ENCODE measurements at places on chromosomes 7 and 10.
A peak's percentile ranks its signal among the peaks of the same experiment; 100 is the strongest.

- DNase-seq, result peak; percentile 66
Measured at GRCh38 chr10:17179002-17179401, 22.5 kb downstream of the TRDMT1 start.

GRCh38 chr10:71258446-71259145, 46.2 kb downstream of the UNC5B start:
- DNase-seq, result no peak

GRCh38 chr7:28608237-28608656, 195.9 kb downstream of the CREB5 start:
- DNase-seq, result no peak

DNA sequence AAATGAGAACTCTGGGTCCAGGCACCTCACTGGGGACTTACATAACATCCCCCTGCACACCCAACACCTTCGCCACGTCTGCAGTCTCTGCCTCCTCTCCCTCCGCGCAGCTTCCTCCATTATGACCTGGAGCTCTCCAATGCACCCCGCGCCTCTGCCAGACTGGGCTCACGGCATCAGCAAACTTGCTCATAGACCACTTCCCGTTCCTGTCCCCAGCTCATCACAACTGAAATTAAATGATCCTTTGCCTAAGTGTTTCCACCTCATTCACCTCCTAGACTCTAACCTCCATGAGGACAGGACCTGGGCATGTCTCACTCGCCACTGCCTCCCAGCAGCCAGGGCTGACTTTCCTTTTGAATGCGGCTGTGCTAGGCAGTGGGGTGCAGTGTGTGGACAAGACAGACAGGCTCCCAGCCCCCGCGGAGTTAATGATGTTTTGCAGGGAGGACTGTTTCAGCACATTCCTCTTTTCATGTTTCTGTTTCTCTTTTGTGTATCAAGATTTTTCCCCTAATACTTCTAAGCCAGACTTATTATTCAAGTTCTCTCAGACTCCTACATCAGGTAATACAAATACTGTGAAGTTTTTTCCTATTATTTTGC, 18.8 kb downstream of the CHST15 start:
- no peak for DNase-seq

DNA sequence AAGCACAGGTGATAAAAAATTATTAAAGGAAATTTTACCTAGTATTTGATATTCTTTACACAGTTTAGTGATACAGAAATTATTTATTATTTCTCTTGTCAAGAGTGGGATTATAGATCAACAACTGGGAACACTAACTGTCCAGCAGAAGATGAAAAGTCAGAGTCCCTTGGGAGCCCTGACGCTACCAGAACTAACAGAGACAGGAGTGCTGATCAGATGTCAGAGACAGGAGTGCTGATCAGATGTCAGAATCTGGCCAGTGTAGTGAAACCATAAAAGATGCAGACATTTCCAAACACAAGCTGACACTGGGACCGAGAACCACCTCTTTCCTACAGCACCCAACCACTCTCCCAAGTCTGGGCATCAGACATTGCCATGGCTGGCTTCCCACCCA, 828.2 kb downstream of the TNS3 start:
- DNase-seq, result no peak

DNA sequence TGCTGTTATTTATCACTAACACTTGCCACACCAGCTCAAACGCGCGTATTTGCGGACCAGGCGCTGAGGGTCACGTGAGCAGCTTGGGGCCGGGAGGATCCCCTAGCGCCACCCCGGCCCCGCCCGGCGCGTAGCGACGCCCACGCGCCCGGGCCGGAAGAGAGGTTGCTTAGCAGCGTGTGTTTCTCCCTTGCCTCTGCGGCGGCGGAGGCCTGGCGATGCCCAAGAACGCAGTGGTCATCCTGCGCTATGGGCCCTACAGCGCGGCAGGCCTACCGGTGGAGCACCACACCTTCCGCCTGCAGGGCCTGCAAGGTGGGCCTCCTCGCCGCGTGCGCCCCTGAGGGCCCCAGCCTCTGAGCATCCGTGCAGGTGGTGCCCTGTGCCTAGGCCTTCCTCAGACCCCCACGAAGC, at the start of gene C10orf53:
C10orf53 (plus strand) TSS at position 172 of the 414 bp plus-strand sequence; CDS start at position 219, 47 bp downstream.
- peak; percentile 68 for DNase-seq

- no peak for DNase-seq
Measured at GRCh38 chr10:52775132-52775647, 2.6 kb upstream of the MBL2 start.

DNA sequence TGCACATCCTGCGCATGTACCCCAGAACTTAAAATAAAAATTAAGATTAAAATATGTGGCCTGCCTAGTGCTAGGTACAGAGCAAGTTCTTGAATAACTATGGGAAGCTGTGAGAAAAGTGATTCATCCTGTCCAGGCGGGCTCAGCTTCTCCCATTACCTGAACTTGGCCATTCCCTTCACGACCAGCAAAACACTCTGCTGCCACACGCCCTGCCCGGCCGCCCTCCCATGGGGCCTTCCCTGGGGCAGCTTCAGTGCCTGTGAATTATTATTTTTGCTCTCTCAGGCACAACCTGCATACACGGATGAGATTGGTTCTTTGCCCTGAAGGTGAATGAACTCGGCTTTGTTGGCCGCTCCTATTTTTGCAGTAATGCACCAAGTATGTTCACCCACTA, 209.2 kb upstream of the SHH start:
- DNase-seq, result no peak

- DNase-seq, result no peak
Measured at GRCh38 chr10:98880971-98881370, 354.7 kb downstream of the HPSE2 start.

GRCh38 chr10:104304927-104305326, 33.3 kb downstream of the ITPRIP start:
- DNase-seq, result peak; percentile 36

- peak; percentile 27 for DNase-seq
Measured at GRCh38 chr7:30472081-30472783, 6.4 kb downstream of the NOD1 start.

DNA sequence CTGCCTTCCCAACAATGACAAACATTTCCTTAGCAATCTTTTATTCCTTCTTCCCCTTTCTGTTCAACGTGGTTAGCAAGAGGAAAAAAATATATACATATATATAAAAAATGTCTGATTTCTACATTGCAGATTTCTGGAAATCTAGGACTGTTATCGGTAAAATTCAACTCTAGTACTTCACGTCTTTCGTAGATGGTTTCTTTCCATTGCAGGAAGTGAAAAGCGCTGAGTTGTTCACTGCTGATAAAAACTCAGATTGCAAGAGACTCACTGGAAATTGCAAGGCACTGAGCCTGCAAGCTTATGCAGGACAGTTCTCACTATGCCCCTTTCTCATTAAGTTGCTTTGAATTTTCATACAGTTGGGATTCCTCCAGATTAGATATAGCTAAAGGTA, 23.9 kb downstream of the KIN start:
- no peak for DNase-seq

DNA sequence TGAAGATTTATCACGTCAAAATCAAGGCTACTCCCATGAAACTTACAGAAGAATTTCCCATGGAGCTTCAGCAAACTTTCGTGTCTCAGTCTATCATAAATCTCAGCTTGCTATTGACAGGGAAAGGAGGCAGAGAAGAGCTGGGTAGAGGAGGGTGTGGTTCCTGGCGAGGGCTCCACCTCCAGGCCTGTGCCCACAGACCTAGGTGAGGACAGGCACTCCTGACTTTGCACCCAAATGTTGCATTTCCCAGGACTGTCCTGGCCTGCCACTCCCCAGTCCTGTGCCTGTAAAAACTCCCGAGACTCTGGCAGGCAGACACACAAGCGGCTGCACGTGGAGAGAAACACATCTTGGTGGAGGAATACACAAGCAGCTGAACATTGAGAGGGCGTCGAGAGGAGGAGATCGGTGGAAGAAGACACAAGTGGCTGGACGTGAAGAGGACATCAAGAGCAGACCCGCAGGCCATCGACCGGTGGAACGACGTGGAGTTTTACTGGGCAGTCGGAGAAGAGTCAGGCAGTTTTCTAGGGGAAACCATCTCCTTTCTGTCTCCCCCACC, 145.1 kb downstream of the CTNNA3 start:
- no peak for DNase-seq

GRCh38 chr7:70092314-70093204, 494.3 kb downstream of the AUTS2 start:
- peak; percentile 39 for DNase-seq

- no peak for DNase-seq
Measured at GRCh38 chr10:99304862-99305229, 24.3 kb upstream of the CNNM1 start.

- DNase-seq, result no peak
Measured at GRCh38 chr10:92404612-92405418, 113.8 kb downstream of the MARCHF5 start.

- DNase-seq, result peak; percentile 40
Measured at GRCh38 chr10:113609704-113610108, 54.1 kb downstream of the NRAP start.

DNA sequence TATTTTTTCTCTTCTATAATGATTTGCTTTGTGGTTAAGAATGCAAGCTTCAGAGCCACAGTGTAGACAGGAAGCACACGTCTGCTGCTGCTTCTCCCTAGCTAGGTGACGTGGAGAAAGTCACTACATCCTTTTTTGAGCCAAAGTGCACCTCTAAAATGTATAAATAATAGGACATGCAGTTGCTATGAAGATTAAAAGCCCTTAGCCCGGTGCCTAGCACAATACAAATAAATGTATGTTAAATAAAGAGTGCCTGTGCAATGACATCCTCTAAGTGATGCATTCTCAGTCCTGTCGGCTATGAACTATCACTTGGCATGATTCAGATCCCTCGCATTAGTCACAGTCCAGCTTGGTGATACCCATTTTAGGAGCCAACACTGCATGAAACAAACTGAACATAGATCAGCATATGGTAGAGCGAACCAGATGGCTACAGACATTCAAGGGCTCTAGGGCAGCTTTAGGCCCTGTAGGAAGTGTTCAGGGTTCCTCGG, 4.8 kb upstream of the TRDMT1 start:
- peak; percentile 74 for DNase-seq

DNA sequence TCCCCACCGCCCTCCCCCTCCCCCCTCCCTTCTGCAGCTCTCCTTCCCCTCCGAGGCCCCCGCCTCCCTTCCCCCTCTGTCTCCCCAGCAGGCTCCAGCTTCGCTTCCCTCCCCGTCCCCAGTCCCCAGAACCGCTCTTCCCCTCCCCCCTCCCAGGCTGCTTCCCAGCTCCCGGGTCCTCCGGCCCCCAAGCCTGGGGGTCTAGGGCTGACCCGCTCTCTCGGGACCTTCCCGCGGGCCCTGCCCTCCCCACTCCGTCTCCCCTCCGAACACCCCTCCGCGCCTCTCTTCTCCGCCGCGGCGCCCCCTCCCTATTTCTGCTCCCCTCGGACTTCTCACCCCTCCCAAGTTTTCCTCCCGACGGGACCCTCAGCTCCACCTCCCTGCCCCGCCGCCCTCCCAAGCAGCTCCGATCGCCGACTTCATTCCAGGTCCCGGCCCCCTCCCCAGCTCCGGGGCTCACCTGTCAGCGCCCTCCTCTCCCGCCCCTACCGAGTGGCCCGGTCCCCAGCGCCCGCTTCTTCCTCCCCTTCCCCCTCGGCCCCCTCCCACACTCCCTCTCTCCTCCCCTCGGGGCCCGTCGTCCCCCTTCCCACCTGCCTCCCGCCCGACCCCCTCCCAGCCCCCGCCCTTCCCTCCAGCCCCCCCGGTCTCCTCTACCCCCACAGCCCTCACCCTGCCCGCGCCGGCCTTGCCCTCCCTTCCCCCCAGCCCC, 990 bp downstream of the ZNF467 start:
- DNase-seq, result no peak

DNA sequence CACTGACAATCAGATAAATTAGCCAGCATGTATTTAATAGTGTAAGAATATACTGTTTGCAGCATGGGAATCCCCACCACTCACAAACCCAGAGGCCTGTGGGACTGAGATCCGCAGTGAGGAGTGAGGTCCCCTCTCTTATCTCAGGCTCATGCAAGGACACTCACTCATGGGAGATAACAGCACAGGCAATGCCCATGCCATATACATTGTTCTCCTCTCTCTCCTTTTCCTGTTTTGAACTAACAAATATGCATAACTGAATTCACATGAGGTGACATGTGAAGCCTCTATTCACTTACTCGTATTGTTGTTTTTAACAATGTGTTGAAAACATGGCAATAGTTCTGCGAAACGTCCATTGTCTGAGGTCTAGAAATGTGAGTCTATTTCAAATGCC, 230.5 kb downstream of the ARHGAP21 start:
- no peak for DNase-seq

DNA sequence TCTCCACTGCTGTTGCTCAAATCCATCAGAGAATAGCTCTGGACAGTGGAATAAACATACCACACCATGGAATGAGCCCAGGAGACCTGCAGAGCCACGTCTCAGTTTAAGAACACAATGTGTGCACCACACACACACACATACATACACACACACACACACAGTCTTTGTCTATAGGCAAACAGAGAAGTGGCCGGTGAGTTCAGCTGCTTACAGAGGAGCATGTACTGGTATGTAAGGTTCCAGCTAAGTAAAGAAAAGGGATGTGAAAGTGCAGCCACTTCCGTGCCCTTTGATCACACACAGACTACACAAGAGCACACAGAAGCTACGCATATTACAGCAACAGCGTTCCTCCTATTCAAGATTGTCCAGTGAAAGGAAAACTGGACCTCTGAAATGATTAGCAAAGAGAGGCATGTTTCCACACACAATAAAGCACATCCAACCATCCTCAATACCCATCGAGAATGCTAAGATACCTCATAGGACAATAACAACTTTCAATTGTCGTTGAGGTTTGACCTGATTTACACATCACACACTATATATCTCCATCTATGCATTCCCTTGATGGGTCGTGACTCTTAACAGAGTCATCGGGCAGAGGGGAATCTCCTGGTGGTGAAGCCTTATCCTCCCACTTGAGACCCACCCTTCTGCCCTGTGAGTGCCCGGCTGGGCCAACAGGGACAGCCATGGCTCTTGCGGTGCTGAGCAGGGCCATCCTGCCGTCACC, 23.6 kb downstream of the SLC35B4 start:
- DNase-seq, result no peak

GRCh38 chr10:14477408-14477710, 146.6 kb upstream of the FRMD4A start:
- no peak for DNase-seq

GRCh38 chr7:14521183-14521582, 381.4 kb downstream of the DGKB start:
- DNase-seq, result no peak

- DNase-seq, result no peak
Measured at GRCh38 chr7:108120933-108121332, 9.2 kb downstream of the LAMB4 start.

DNA sequence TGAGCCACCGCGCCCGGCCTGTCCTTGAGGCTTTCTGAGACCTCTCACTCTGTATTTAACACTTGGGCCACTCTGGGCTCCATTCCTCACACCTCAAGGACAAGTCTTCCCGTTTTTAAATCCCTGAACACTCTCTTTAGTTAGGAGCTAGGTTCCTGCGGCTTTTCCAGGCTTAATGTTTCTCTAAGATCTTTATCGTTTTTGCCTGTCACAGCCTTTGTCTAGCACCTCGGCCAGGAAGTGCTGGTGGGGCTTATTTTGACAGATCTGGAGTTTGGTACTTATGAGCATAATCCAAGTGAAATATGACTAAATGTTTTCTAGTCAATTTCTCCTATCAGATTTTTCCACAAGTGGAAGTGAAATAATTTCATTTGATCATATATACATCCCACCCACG, 186.6 kb downstream of the DPY19L1 start:
- no peak for DNase-seq

All from iris pigment epithelial cell (primary cell).